ENCODE measurements at places on chromosomes 5 and 9.

DNA sequence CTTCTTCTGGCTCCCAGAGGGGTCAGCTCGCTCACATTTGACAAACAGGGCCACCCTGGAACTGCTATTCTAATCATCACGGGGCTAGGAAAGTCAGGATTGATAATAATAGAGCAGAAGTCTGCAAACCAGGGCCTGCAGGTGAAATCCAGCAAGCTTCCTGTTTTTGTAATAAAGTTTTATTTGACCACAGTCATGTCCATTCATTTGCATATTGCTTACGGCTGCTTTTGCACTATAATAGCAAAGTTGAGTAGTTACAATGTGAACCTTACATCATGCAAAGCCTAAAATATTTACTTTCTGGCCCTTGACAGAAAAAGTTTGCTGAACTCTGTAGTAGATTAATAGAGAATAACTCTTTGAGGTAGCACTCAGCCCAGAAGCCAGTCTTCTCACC lies 63.2 kb upstream of the CTXN3 start:
- DNase-seq: no peak

- no peak for DNase-seq
Measured at GRCh38 chr5:122951658-122952057, 84.9 kb downstream of the PPIC start.

GRCh38 chr9:93468763-93469456 lies 15.5 kb upstream of the FAM120AOS start:
- no peak for DNase-seq

GRCh38 chr5:79802406-79802805 lies 112.8 kb downstream of the CMYA5 start:
- no peak for DNase-seq
